ENCODE measurements at places on chromosomes 11 and 22.

DNA sequence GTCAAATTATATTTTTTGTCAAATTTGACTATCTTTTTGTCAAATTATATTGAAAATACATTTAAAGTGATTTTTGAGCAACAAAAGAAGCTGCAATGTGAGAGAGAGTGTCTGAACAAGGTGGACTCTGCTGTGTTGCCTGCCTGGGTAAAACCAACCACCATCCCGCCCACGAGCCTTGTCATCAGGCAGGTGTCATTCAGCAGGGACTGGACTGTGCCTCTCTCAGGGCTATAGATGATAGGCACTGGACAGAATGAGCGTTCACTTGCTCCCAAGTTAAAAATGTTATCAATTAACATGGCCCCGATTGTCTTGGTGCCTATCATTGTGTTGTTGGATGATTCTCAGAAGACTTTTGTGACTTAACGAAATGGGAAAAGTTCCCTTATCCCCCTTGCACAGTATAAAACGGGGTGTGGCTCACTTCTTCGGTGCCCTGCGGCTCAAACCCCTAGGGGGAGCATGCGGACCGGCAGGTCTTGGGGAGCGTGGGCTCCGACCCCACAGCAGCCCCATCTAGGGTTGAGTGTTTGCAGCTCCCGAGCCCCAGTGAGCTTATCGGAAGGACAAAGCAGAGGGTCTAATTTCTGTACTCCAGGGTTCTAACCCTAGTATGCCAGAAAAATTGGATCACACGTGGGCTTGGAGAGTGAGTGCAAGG is 1.7 kb downstream of the APOL5 start:
- DNase-seq: no peak

DNA sequence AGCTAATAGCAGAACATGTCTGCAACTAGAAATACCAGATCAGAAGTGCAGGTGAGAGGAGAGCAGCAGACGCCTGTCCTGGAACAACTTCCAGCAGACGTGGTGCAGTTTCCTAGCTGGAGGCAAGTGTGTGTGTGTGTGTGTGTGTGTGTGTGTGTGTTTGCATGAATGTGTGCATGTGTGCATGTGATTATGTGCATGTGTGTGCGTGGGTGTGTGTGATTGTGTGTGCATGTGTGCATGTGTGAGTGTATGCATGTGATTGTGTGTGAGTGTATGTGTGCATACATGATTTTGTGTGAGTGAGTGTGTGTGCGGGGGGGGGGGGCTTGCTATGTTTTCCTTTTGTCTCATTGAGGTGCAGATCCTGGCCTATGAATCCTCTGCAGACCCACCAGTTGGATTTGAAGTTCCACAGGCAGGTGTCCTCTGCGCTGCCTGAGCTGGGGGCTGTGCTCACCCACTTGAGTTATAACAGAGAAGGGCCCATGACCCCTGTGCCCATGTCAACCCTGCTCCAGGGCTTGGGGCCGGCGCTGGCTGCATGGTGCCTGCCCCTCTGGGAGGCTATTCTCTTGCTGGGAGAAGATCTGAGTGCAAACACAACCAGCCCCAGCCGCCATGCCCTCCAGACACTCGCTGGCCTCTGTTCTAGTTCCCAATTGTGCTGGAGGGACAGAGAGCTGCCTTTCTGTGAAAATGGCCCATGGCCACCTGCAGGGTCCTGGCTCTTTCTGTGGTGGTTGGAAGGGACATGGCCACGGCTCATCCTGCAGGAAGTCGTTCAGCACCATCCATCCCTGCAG is 821.3 kb downstream of the BRD1 start:
- no peak for DNase-seq

- no peak for DNase-seq
Measured at GRCh38 chr11:59669611-59670009, 773 bp upstream of the PATL1 start.

DNA sequence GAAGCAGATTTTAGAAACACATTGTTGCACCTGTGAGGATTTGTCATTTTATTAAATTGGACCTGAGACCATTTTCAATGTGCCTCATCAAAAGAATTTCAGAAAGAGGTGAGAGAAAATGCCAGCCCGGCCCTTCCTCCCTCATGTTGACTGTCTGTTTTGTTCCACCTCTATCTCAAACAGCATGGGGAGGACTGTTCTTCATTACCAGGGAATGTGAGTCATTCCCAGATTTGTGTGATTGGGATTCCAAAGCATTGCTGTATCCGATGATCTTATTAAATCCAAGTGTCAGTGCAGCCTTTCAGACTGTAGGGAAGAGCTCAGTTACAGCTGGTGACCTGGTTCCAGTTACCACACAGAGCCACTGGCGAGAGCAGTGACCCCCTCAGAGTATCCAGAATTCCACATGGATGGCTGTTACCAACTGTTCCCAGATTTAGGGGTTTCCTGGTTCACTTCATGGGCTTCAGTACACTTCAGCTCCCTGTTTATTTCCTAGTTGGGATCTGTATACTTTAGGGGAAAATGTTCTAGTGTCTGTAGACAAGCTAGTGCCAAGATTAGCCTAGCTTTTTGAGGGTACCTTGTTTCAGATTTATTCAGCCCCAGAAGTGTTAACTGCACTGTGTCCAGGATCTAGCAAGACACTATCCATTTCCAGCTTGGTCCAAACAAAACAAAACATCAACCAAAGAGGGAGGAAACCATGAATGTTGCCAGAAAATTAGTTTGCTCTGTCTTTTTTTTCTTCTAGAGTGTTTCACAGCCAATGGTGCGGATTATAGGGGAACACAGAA is 20.9 kb downstream of the KREMEN1 start:
- no peak for DNase-seq

GRCh38 chr11:3220101-3220500 is 1.5 kb upstream of the MRGPRG start:
- DNase-seq: no peak
